ENCODE measurements at places on chromosomes 5 and 9.

DNA sequence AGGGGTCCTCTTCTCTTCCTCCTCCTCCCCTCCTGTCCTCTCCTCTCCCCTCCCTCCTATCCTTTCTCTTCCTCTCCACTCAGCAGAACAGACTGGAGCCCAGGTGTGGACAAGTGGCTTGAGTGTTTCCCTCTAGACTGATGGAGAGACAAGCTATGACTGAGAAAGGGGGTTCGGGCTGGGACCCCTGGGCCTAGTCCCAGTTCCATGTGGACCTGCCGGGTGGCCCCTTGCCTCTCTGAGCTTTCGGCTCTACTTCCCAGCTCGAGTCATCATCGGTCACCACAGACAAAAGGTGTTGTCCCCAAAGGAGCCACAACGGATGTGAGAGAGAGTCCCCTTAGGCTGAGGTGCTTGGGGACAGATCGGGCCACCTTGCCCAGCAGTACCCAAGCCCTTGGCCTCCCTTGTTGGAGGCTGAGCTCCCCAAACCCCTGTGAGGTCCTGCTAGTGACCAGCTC lies 3.4 kb upstream of the RXRA start:
- DNase-seq, result no peak

DNA sequence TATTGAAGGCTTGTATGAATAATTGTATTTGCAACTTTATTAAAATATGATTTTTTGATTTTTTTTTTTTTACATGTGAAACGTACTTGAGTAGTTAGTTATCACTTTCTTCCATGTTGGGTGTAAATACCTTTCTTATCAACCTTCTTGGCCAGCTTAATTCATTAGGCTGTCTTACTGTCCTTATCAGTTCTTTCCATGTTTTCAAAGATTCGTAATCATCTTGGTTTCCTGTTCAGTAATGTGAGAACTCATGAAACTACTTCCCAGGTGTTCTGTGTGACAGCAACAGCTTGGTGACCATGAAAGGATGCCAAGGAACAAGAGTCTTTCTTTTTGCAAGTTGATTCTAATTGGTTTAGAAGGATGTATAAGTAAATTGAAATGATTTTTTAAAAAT lies 100.0 kb downstream of the ADGRV1 start:
- no peak for DNase-seq

- no peak for DNase-seq
Measured at GRCh38 chr5:137822158-137822764, 45.4 kb upstream of the MYOT start.

DNA sequence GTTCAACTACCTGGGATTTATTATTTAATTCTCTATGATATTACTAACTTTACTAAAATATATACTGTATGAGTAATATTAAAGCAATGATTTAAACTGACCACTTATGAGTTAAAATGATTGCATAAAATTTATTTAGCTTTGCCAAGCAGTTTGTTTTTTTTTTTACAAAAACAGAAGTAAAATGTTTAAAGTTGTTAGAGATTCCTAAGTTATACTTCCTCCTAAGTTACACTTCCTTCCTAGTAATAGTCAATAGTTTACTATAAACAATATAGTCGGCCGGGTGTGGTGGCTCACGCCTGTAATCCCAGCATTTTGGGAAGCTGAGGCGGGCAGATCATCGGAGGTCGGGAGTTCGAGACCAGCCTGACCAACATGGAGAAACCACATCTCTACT lies 23.7 kb upstream of the LRRC19 start:
- DNase-seq, result no peak

DNA sequence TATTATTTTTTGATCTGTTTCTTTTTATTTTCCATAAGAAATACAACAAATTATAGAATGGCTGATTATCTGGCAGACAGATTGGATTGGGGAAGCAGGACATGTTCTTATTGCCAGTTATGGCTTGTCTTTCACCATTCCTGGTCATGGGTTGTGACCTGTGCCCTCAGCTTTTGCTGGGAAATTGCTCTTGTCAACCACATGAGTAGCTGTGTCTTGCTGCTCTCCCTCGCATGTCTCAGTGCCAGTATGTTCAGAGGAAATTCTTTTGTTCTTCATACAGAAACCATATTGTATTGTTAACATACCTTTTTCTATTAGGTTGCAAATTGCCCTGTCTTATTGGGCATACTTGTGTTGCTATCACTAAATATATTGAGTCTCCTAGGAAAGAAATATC lies 344.1 kb downstream of the OSTF1 start:
- no peak for DNase-seq

DNA sequence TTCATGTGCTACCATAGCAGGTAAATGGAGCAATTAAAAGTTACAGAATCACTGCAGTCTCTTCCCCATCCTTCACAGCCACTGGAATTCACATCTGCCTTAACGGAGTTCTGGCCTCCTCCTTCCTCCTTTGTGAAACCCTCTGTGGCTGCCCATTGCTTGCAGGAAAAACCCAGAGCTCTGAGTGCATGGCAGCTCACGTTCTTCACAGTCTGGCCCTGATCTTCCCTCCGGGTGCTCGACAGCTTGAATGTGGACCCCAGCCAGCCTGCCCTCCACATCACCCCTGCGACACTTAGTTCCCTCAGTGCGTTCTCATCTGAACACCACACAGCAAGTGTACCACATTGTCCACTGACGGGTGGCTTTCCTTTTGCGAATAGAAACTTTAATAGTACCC lies 63.2 kb upstream of the RUFY1 start:
- DNase-seq, result no peak

DNA sequence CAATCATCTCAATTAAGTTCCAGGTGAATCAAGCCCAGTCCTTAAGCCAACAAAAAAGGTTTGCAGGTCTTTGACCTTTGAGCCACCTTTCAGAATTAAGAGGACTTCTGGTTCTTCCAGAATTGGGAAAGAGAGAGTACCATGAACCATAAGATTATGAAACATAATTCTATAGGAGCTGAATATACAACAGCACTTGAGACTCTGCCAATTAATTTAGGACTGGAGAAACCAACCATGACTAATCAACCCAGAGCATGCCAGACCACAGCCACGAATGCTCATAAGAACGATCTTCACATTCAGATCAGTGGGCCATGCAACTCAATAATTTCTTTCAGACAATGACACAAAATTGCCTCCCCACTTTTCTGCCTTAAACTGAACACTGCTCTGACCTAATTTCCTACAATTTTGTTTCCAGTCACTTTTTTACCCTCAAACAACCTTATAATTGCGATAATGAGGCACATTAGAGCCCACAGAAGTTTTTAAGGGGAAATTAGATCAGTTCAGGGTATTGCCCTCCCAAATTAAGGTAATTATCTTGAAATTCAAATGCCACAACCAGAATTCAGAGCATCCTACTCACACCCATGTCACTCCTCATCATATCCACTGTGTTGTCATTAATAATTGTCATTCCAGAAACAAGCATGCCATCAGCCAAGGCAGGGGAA lies 213.4 kb downstream of the ATPSCKMT start:
- DNase-seq, result no peak
